ENCODE measurements at places on chromosomes 12 and 14.
A peak's percentile ranks its signal among the peaks of the same experiment; 100 is the strongest.

- DNase-seq = no peak
Measured at GRCh38 chr12:94152292-94153078, 4.1 kb downstream of the PLXNC1 start.

GRCh38 chr12:11568155-11568761 lies 81.2 kb upstream of the ETV6 start:
- no peak for DNase-seq

GRCh38 chr14:90781344-90781761 lies 34.9 kb downstream of the TTC7B start:
- peak; percentile 80 for DNase-seq

- peak; percentile 16 for DNase-seq
Measured at GRCh38 chr14:32258336-32258993, 55.4 kb upstream of the RNU6-8 start.

GRCh38 chr12:167959-168600 lies 45.9 kb downstream of the SLC6A12 start:
- DNase-seq = no peak

DNA sequence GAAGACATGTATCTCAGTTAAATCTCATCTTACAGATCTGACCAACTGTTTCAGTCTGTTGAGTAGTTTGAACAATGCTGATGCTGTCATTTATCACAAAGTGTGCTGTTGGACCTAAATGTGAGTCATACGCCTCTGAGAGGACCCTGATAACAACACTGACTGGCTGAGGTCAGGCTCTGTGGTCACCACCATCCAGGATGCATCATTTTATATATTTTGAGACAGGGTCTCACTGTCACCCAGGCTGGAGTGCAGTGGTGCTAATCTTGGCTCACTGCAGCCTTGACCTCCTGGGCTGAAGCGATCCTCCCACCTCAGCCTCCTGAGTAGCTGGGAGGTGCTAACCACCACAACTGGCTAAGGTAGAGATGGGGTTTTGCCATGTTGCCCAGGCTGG lies 181.0 kb upstream of the RGS6 start:
- no peak for DNase-seq

DNA sequence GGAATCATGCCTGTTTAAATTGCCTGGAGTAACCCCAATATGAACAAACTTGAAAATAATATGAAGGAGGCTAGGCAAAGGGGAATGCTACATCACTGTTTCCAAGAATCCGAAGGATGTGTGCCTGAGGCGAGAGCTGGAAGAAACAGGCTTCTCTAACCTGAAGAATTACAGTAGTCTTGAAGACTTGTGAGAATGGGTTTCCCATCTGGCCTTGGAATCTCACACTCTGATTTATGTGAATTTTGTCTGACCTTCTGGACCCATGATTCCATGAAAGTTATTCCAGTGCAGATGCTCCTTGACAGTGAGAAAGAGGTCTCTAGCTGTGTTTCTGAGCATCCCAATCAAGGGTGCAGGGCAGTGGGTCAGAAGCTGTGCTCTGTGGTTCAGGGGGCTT lies 122.1 kb upstream of the PARP11 start:
- no peak for DNase-seq

GRCh38 chr12:27623645-27624044 lies 72.6 kb upstream of the REP15 start:
- peak; percentile 25 for DNase-seq

- DNase-seq = peak; percentile 8
Measured at GRCh38 chr14:101127224-101127623, 223.7 kb upstream of the RTL1 start.

DNA sequence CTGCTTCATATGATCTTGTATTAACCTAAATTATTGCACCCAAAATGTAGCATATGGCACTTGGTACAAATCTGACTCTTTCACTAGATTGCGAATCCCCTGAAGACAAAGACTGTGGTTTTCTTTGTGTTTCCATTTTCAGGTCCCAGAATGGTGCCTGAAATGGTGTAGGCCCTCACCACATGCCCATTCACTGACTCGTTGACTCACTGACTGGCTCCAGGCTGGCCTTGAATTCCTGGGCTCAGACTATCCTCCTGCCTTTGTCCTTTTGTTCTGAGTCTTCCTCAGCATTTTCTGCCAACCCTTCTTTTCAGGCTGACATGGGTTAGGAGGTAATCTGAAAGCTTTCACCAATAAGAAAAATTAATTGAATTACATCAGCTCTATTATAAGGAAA lies 368.7 kb upstream of the GARIN6 start:
- no peak for DNase-seq

- no peak for DNase-seq
Measured at GRCh38 chr12:103518899-103519298, 23.1 kb upstream of the C12orf42 start.

- no peak for DNase-seq
Measured at GRCh38 chr14:73903028-73903427, 16.4 kb downstream of the ZNF410 start.

DNA sequence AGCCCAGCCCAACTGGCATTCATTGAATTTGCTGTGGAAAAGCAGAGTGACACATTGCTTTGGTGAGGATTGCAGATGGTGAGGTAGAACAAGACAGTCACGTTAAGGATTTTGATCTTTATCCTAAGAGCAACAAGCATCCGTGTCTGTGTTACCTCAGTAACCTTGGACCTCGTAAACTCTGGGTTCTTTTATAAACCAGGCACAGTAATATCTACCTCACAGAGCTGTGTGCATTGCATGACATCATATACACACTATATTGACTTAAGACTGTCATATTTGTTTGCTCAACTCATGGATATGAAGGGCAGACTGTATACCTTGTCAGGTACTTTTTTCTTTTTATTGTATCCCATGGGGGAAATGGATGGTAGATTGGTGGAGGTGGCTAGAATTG lies 156.2 kb downstream of the ETV6 start:
- no peak for DNase-seq

DNA sequence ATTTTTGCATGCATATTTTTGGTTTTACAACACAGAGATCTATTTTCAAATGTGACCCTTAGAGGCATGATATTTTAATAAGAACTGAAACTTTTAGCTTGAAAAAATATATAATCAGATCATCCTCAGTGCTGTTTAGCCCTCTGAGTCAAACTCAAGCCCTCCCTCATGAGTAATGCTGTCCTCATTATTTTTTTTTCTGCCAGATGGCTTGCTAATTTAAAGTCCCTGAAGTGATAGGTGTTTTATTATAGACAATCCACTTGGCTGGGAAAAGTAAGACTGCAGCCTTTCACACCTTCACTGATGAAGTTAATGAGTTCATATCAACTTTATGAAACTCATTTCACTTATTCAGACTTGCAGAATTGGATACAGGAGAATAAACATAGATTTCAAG lies 227.7 kb downstream of the SLC16A7 start:
- no peak for DNase-seq

DNA sequence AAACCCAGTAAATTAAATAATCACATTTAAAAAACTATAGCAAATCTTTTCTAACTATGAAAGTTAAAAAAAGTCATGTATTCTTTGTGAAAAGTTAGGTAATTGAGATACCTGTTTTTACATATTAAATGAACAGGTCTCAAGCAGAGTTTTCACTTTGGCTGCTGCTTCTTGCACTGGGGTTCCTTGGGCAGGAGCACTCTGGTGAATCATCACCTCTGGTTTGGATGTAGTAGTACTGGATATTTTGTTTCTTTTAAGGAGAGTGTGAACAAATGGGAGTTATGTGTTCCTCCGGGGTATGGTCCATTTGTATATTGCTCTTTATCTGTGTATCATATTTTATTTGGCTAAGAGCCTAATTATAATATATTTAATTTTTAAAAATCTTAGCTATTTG lies 82.7 kb downstream of the FUT8 start:
- DNase-seq = no peak
